Activated gamma-delta T cell treated with anti-CD3 and anti-CD28 coated beads, Interleukin-2, amount 50 U/mL, for 16 hours (primary cell): ENCODE measurements at places on chromosomes 5 and 9.

- DNase-seq = no peak
These were observed 557.3 kb downstream of the RAB3C start for GRCh38 chr5:59140133-59140532.

DNA sequence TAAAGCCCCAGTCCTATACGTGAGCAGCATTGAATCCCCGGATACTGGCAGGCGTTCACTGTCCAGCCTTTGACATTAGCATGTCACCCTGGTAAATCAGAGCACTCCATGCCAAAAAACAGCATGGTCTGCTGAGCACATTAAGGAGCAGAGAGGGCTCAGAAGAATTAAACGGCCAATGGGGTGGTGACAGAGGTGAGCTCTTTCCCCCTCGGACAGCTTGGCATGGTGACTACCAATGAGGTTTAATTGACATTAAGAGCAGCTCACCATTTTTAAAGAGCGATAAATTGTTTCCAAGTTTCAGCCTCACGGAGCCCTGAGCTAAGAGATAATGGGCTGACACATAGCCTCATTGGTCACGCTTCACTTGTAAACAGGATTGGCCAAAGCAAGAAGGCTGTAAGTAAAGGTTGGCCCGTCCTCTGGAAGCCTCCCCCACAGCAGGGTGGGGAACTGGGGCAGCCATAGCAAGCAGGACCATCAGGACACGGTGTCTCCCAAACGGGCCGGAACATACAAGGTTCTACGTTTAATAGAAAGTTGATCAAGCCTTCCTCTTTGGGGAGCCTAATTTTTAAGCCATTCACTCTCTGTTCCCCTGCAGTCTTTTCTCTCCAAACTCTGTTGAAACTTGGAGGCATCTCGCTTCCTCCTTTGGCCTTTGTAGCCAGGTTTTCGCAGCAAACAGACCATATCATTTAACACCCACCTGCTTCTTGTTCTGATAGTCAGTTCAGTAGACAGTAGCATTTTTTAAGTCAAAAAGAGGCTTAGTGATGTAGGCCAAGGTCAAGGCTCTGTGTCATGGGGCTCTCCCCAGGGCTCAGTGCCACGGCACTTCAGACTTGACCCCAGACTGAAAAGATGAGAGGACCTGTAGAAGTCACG lies 25.9 kb downstream of the QRFP start:
- DNase-seq = no peak

DNA sequence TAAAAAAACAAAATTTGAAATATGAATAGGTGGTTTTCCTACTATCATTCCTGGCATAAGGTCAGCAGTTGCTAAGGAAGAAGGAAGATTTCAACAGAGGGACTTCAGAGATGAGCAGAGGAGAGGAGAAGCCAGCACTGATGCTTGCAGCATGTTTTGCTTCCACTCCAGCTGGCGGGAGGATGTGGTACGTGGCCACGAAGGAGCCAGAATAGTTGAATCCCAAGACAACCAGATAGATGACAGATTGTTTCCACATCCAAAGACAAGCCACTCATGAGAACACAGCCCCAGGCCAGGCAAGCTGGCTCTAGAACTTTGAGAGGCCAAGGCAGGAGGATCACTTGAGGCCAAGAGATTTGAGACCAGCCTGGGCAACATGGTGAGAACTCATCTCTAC lies 15.1 kb downstream of the TIMD4 start:
- no peak for DNase-seq

GRCh38 chr9:30996761-30997160 lies 1387.7 kb upstream of the ACO1 start:
- DNase-seq = no peak

DNA sequence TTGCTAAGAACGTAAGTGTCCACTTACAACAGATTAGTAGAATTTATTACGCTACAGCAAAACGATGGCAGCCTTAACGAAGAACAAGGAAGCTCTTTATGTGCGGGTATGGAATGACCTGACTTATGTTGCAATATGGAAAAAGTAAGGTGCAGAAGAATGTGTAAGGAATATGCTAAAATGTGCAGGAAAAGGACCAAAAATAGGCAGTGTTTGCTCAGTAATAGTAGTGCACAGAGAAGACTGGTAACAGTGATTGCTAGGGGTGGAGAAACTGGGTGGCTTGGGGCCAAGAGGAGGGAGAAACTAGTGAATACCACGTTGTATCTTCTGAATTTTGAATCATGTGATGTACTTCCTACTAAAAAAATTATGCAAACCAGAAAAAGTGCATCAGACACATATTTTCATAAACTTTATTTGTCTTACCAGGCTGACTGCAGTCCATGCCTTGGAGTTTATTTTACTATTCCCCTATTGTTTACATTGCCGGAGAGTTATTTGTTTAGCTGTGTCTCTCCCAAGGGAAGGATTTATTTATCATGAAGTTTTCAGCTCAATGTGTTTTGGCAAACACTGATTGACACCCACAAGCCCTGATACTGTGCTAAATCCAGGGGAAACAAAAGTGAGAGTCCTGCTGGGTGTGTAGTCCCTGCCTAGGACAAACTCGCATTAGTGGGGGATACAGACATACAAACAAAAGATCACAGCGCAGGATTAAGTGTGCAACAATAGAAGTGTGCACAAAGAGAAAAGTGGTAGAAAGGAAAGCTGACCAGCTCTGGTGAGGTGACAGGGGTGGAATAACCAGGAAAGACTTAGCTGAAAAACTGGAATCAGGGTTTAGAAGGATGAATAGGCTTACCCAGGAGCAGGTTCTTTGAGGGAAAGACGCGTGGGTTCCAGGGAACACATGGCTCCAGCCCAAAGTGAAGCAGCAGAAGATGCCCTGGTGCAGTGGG lies 34.0 kb upstream of the ZNF484 start:
- DNase-seq = no peak

GRCh38 chr5:126438267-126438666 lies 15.1 kb downstream of the GRAMD2B start:
- DNase-seq = no peak

GRCh38 chr5:122264610-122265009 lies 47.4 kb upstream of the SNCAIP start:
- DNase-seq = no peak

DNA sequence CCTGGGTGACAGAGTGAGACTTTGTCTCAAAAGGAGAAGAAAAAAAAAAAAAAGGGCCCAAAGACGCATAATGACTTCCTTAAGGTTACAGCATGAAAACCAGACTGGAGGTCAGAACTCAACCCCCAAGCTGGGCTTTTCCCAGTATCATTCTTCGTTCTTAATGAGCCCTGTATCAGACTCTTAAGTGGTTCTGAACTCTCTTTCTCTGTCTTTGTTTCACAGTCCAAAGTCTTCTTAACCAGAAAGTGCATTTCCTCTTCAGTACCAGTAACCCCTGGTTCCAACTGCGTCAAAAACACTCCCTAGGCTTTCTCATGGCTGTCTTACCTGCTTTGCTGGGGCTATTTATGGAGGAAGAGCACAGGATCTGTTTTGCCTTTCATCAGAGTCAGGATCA lies 38.4 kb upstream of the SHB start:
- DNase-seq = no peak

DNA sequence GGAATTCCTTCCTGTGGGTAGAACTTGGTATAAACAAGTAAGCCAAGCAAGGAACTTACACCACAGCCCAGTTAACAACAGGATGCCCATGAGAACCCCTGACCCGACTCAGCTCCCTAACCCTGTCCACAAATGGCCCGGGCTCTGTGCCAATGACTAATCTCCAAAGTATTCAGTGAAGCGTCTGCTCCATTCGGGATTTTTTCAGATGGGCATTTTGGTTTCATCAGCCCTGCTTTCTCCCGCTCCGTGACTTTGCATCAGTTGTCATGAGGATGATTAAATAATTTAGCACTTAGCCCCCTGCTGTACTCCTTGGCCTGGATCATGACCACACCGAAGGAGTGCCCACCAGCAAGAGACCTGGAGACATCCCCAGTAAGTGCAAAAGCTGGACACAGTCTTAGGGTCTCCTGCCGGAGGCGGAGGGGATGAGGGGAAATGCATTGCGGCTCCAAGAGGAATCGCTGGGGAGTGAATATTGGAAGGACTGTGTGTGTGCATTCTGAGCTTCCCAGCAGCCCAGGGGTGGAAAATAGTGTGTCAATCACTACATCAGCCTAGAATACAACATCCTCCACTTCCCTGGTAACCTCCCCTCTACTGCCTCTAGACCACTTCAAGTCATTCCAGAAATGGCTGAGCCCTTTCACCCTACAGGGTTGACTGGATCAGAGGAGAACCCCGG lies 41.4 kb upstream of the DNAH5 start:
- DNase-seq = no peak

DNA sequence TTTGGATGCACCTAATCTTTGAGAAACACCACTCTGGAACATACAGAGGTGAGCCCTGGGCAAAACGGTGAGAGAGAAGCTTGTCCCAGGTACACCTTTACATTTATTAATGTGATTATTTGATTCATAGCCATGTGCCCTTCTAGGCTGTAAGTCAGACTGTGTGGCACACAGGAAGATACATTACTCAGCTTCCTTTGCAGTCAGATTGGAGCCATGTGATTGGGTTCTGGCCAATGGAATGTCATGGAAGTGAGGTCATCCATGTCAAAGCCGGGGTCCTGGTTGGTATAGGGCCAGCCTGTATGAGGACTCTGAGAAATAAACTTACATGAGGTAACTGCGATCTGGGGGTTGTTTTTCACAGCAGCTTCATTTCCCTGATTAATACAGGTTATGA lies 106.8 kb upstream of the CD180 start:
- DNase-seq = no peak

GRCh38 chr5:36696059-36696673 lies 89.8 kb downstream of the SLC1A3 start:
- DNase-seq = no peak

DNA sequence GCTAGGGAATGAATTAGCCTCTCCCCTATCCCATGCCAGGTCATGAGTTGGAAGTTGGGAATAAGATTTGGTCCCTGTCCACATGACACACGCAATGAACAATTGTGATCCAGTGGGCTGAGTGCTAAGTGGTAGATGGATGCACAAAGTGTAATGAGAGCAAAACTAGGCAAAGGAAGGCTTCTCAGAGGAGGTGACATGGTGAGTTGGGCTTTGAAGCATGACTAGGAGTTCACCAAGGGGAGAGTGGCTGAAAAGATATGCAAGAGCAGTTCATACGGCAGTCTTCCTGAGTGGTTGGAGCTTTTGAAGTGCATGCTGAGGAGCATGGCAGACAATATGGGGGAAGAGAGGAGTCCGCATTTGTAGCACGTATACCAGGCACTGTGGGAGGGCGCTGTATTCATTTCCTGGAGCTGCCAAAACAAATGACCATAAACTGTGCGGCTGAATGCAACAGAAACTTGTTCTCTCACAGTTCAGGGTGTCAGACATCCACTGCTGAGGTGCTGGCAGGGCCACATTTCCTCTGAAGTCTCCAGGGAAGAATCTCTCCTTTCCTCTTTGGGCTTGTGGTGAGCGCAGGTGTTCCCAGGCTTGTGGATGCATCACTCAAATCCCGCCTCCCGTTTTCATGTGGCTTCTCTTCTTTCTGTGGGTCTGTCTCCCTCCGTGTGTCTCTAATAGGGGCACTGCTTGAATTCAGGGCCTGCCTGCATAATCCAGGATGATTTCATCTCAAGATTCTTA lies 49.5 kb downstream of the NSG2 start:
- no peak for DNase-seq

- DNase-seq = no peak
These were observed 42.8 kb downstream of the AMBP start for GRCh38 chr9:114035221-114035844.

DNA sequence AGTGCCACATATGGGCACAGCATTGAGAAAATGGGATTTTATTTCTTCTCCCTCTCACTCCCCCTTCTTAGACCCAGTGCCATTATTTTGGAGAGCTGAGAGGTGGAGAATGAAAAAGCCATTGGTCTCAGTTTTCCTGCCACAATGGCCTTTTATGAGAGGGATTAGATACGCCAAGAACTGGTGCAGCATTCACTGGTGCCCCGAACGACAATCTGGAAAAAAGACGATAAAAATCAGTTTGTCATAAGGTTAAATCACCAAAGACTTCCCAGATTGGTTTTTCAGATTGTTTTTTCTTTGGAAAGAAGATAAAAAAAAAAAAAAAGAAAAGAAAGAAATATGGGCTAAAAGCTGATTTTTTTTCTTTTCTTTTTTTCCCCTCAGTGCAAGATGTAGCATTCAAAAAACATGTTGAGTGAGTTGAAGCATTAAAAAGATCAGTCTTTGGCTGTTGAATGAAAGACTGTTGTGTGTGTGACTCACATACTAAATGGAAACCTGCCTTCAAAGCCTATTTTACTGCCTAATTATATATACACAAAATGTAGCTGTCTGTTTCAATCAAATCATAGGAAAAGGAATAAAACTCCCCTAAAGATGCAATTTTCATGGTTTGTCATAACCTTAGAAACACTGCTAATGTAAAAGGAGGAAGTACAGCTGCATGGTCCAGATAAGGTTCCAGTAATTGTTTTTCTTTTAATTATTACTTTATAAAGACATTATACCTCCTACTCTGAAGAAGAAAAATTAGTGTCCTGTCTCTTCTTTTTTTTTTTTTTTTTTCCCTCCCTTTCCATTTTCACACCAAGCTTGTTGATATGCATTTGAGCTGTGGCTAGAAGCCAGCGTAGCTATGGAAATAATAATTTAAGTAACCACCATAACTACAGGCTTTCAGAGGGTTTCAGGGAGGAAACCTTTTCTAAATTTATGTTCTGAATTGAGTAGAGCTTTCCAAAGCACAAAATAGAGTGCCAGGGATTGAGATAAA lies 27.2 kb upstream of the ZNF608 start:
- DNase-seq = no peak

- DNase-seq = no peak
These were observed 70.2 kb downstream of the BASP1 start for GRCh38 chr5:17287501-17288155.

- no peak for DNase-seq
These were observed 312.4 kb downstream of the ARHGEF28 start for GRCh38 chr5:73938280-73938937.

DNA sequence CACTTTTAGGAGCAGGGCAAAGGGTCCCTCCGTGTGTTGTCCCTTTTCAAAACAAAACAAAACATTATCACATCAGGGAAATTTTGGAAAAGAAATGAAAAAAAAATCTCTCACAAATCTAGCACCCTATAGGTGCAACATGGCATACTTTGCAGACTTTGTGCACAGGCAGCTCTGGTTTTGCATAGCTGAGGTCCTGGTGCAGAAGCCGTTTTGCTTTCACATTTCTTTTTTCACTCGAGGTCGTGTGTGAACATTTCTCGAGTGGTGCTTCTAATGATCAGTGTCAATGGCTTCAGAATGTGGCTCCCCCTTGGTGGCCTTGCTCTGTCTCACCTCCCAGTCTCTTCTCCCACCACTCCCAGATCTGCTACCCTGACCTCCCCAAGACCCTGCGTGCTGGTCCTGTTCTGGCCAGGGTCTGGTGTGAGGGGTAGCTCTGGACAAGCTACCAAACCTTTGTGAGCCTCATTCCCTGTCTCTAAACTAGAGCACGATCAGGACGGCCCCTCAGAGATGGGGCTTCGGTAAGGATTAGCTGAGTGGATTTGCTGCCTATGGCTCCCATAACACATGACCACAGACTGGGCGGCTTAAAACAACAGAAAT lies 258.0 kb downstream of the NSG2 start:
- DNase-seq = no peak

- no peak for DNase-seq
These were observed 22.9 kb downstream of the ATG10 start for GRCh38 chr5:81994679-81995078.

GRCh38 chr5:57303985-57304384 lies 130.1 kb downstream of the GPBP1 start:
- DNase-seq = no peak

GRCh38 chr5:59891962-59892643 lies 1.4 kb downstream of the PDE4D start:
- DNase-seq = no peak
